ENCODE measurements at places on chromosomes 11 and 22.

DNA sequence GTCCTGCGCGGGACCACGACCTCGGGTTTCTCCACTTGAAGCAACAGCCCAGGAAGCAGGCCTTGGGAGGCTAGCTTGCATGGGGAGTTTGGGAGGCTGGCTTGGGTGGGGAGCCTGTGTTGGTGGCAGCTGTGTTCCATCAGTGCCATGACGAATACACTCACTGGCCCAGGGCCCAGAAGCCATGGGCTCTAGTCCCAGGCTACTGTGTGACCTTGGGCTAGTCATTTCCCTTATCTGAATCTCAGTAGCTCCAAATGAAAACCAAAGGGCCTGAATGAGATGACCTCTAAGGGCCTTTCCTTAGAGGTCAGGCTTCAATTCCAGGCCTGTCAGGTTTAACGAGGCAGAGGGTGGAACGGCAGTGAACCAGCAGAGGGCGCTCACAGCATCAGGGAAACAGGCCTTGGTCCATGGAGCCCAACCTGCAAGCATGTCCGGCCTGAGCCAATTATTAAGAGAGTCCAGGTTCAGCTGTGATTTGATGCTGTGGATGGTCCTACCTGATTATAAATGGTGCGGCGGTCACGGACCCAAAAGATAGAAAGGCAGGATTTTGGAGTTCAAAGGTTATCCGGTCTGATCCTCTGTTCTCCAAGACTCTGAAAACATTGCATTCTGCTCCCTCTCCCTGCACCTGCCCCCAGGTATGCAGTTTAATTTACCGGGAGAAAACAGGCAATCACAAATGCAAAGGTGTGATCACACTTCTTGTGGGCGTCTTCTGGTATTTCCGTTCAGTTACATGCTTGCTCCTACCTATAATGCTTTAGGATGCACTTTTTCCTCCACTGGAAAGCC lies 15.9 kb downstream of the PTPN5 start:
- peak; percentile 5 for DNase-seq

DNA sequence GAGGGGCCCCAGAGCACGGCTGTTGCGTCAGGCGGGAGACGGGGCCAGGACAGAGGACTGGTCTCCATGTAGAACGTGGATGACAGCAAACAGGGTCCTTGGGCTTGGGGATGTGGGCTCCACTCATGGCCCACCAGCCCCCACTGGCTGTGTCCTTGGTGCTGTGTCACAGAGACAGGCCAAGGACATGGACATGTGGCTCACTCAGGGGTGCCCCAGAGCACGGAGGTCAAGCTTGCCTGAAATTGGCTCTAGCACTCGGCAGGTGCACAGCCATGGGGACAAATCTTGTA lies 14.4 kb downstream of the FADS2 start:
- DNase-seq = no peak

DNA sequence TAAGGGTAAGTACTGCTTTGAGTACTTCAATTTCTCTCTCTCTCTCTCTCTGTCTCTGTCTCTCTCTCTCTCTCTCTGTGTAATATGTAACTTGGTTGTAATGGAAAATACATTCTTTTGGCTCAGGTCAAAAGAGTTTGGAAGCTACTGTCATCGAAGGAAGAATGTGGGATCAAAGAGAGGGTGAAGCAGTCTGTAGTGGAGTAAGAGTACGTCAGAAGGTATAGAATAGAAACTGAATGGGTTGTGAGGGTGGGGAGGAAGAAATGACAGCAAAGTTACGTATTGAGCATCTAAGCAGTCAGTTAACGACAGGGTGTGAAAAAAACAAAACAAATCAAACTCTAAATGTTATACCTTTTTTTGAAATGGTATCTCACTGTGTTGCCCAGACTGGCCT lies 10.0 kb downstream of the NCAM1 start:
- DNase-seq = no peak

- no peak for DNase-seq
Measured at GRCh38 chr11:116611998-116612620, 160.7 kb downstream of the BUD13 start.

- peak; percentile 99 for DNase-seq
Measured at GRCh38 chr11:122344215-122344614, 228.2 kb upstream of the BLID start.

- no peak for DNase-seq
Measured at GRCh38 chr22:44834065-44834464, 81.7 kb downstream of the ARHGAP8 start.

- no peak for DNase-seq
Measured at GRCh38 chr22:22023581-22024137, 41.1 kb upstream of the TOP3B start.
